ENCODE measurements at places on chromosomes 1 and 21. TPM values are rescaled to one million over a fixed set of nuclear protein-coding genes. Genes with fewer than 3 reads are reported as not detected.

The LEPR gene
- 2.0 TPM for total RNA-seq

GRCh38 chr1:113388017-113388620, 2.2 kb upstream of the MAGI3 start:
- H3K27me3 ChIP-seq: no peaks in the 10 kb centered on the region
- H3K36me3 ChIP-seq: no peaks in the 10 kb centered on the region
- peaks cover 11% of the 10 kb centered on the region for H3K4me1 ChIP-seq
- no peak for DNase-seq
- H3K4me3 ChIP-seq: no peak overlapping the region

DNA sequence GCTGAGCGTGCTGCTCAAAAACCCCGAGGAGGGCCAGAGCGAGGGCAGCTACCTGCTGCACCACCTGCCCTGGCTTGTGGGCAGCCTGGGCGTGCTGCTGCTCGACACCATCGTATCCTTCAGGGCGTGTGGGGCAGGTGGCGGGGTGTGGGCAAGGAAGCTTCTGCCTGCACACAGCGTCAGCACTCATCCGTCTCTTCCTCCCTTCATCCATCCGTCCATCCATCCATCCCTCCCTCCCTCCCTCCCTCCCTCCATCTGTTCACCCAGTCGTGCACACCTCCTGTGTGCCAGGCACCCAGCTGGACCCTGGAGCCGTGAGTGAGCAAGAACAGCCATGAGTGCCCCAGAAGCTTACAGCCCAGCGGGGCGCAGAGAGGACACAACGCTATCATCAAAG, 15.2 kb downstream of the SLC66A1 start:
- no peaks in the 10 kb centered on the region for H3K27me3 ChIP-seq
- no peak for DNase-seq
- H3K4me1 ChIP-seq: no peaks in the 10 kb centered on the region
- no peak overlapping the region for H3K27ac ChIP-seq
- no peak overlapping the region for H3K4me3 ChIP-seq

The NKAIN1 gene
- total RNA-seq: 0.30 TPM

DNA sequence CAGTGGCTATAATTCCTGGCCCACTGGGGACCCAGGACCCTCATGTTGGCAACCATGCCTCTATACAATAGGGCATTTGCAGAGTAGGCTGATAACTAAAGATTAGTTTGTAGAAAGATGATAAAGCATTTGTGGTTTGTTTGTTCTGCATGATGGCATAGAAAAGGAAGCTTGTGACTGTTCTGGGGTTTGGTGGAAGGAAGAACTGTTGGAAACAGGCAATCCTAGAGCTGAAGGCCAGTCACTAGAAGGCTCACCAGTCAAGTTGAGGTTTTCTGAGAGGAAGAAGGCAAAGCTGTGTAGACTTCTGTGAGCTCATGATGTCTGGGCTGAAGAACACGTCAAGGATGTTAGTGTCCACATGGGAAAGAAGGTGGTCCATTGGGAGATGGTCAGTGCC, 140.3 kb upstream of the VANGL1 start:
- no peak overlapping the region for H3K4me3 ChIP-seq
- no peaks in the 10 kb centered on the region for H3K36me3 ChIP-seq
- H3K27ac ChIP-seq: no peak overlapping the region

DNA sequence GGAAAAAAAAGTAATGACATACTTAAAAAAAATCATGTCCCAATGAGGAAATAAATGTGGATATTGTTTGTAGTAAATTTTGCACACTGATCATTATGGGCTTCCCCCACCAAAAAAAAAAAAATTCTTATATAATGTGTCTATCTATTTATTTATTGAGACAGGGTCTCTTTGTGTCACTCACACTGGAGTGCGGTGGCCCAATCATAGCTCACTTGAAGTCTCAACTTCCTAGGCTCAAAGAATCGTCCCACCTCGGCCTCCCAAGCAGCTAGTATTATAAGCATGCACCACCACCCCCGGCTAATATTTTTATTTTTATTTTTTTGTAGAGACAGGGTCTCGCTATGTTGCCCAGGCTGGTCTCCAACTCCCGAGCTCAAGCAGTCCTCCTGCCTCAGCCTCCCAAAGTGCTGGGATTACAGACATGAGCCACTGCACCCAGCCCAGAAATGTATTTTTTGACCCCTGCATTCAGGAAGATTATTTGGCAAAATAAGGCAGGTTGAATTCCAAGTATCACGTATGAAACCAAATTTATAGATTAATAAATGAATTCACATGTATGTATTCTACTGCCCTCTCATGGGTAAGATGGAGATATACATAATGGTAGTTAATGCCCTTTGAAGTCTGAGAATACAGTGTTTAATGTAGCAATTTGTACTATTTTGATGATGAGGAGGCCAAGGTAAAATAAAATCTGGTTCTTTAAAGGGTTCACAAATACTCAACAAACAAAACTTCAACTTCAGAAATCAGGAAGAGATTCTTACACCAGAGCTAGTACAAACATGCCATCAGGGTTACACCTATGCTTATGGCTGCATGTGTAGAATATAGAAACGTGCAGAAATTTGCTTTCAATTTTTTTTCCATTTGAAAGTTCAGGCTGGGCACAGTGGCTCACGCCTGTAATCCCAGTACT, 1.4 kb upstream of the DENND2C start:
- peak overlapping the region; percentile 97 for H3K4me3 ChIP-seq
- peaks cover 3% of the 10 kb centered on the region for H3K4me1 ChIP-seq
- DNase-seq: no peak
- peaks cover 7% of the 10 kb centered on the region for H3K27me3 ChIP-seq
- H3K36me3 ChIP-seq: no peaks in the 10 kb centered on the region

DNA sequence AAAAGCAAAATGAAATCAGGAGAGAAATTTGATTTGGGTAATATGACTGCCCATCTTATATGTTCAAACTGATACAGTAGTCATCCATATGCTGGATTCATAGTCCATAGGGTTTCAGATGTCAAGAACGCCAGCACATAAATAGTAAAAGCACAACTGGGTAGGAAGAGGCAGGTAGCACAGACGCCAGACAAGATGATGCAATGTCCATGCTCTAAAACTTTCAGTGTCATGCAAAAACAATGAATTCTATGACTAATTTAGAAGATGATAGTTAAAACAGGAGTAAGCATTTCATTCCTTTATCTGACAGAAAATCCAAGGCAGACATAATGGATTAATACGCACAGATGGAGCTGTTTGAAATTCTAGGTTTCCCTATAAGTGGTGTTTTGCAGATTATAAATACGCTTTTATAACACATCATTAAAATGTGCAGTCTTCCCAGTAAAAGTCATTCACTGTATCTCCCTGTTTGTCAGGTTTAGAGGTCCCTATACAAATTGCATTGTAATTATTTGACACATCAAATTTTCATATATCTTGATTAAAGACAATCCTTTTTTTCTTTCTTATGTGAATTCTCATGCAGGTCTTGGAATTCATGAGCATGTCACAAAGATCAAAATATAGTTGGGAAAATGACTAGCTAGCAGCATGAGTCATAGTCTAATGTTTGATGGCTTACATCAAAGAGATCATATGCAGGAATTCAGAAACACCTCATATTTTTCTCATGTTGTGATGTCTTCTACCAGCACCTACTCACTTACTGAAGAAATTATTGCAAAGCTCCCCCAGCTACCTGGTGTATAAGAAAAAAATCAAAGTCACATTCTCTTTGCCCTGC, 139.9 kb downstream of the DSCAM start:
- no peak for DNase-seq
- no peak overlapping the region for H3K4me3 ChIP-seq
- no peaks in the 10 kb centered on the region for H3K27me3 ChIP-seq

DNA sequence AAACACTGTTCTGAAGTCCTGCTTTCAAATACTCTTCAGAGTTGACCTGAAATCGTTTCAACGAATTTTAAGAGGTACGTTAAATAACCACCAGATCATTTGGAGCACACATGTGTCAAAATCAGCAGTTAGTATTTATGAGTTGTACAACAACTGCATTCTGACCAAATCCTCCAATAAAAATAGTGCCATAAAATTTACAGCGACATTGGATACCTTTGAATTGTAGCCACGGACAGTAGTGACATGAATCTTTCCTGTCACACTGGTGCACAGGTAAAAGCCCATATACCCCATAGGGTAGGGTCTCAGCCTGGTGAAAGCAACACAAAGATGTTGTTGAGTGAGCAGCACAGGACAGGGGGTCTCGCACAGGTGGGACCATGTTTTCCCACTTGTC, 121.5 kb downstream of the CLIC6 start:
- no peak overlapping the region for H3K27ac ChIP-seq
- no peaks in the 10 kb centered on the region for H3K36me3 ChIP-seq
- H3K4me3 ChIP-seq: no peak overlapping the region
- H3K4me1 ChIP-seq: peaks cover 8% of the 10 kb centered on the region
- H3K27me3 ChIP-seq: no peaks in the 10 kb centered on the region

DNA sequence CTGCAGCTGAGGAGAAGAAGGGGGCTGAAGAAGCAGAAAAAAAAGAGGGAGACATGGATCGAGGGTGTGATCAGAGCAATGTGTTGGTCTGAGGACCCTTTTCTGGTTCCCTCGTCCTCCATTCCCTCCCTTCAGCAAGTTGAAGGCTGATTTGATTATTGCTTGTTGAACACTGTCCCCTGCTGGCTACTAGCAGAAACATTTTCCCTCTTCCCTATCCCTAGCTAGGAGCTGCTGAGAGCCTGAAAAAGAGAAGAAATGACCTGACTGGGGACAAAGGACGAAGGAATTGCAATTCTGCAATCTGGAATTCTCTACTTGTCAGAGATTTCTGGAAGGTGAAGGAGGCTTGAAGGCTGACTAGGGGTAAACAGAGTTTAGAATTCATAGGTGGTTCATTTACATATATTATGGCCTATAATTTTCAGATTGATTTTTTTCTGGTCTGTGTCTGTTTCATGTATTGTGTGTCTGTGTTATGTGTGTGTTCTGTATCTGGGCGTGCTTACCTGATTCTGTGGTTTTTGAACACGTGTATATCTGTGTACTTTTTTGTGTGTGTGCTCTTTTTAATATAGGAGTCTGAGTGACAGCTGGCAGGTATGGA, 9.8 kb downstream of the NHLH1 start:
- no peak overlapping the region for H3K4me3 ChIP-seq
- H3K36me3 ChIP-seq: no peaks in the 10 kb centered on the region
- no peaks in the 10 kb centered on the region for H3K27me3 ChIP-seq
- no peak overlapping the region for H3K27ac ChIP-seq
- peaks cover 25% of the 10 kb centered on the region for H3K4me1 ChIP-seq

The CDK11B gene
- 15.4 TPM for total RNA-seq

The ZBTB8A gene
- total RNA-seq: 2.4 TPM

The RAP1GAP gene
- 6.8 TPM for total RNA-seq

GRCh38 chr1:231596337-231596791, 30.2 kb upstream of the DISC1 start:
- H3K36me3 ChIP-seq: no peaks in the 10 kb centered on the region
- H3K27ac ChIP-seq: no peak overlapping the region

DNA sequence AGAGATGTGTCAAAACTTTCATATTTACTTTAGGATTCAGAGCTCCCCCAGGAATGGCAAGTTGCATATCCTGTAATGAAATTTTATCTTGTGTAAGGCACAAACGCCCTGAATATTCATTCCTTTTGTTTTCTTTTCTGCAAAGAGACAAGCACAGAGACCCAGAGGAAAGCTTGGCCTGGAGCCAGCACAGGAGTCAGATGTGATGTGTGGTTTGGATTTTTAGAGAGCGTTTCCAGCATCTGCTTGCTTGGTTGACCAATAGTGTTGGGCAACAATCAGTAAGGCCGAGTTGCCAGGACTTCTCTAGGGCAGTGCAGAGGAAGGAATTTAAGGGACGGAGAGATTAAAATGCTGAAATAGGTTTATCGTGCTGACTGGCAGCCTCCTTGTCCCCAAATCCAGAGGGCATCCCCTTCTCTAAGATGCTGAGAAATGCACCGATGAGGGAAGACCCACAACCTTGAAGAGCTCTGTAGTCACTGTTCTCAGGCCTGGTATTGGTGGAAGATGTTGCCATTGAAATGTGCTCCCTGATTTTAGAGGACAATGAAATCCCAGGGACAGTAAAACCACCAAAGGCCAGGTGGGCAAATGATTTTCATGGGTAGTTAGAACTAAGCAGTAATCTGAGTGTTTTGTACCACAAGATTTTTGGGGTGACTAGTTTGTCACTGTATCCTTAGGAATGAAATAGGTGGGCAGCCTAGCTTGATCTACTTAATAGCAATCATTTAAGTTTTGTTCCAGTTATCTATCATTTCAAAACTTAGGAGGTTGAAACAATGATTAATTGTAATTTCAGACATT, 37.9 kb upstream of the RHOU start:
- DNase-seq: no peak
- no peaks in the 10 kb centered on the region for H3K4me1 ChIP-seq
- H3K27me3 ChIP-seq: no peaks in the 10 kb centered on the region

The HORMAD1 gene
- total RNA-seq: 4.1 TPM

- no peak overlapping the region for H3K4me3 ChIP-seq
- H3K27me3 ChIP-seq: no peaks in the 10 kb centered on the region
- no peaks in the 10 kb centered on the region for H3K36me3 ChIP-seq
- DNase-seq: no peak
- no peaks in the 10 kb centered on the region for H3K4me1 ChIP-seq
- no peak overlapping the region for H3K27ac ChIP-seq
Measured at GRCh38 chr1:30790850-30791778, 33.5 kb upstream of the LAPTM5 start.

The SPRR2E gene
- 3,177 TPM for total RNA-seq

GRCh38 chr1:152880316-152880715, 2.2 kb downstream of the SMCP start:
- H3K4me1 ChIP-seq: peaks cover 54% of the 10 kb centered on the region
- H3K4me3 ChIP-seq: no peak overlapping the region
- DNase-seq: no peak
- no peaks in the 10 kb centered on the region for H3K36me3 ChIP-seq
- peak overlapping the region; percentile 78 for H3K27ac ChIP-seq
